Hypothalamus (tissue), 51 donors: ENCODE measurements at places on chromosomes 2 and 18.
A peak's percentile ranks its signal among the peaks of the same experiment; 100 is the strongest.

DNA sequence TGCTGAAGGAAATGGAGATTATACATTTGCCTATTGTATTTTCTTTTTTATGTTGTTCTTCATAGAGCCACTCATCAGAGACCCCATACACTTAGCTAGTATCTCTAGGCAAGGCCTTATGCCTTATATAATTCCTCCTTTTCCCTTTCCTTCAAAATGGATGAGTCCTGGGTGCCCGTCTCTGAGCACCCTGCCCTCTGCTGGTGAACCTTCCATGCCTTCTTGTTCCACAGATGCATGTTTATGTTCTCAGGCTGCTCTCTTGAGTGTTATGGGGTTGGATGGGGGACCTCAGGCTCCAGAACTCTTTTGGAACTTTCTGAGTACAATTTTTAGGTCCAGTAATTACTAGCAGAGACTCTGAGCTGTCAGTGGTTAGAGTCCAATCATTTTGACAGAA is 368.6 kb upstream of the SPRED2 start:
- DNase-seq: no peak

DNA sequence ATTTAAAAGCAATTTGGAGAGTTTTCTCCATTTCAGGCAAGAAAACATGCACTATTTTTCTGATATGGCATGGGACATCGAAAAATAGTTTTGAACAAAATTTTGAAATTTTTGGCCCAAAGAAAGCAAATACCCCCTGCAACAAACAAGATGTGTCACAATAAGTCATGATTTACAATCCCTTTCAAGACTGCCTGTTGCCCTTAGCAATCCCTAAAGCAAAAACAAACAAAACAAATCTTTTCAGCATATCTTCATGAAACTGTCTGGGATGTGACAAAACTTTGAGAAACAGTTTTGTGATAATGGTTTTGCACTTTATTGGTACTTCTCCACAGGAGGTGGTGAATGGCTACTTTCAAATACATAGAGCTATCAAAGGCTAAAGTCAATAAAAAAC is 1888.7 kb upstream of the PIK3C3 start:
- no peak for DNase-seq

DNA sequence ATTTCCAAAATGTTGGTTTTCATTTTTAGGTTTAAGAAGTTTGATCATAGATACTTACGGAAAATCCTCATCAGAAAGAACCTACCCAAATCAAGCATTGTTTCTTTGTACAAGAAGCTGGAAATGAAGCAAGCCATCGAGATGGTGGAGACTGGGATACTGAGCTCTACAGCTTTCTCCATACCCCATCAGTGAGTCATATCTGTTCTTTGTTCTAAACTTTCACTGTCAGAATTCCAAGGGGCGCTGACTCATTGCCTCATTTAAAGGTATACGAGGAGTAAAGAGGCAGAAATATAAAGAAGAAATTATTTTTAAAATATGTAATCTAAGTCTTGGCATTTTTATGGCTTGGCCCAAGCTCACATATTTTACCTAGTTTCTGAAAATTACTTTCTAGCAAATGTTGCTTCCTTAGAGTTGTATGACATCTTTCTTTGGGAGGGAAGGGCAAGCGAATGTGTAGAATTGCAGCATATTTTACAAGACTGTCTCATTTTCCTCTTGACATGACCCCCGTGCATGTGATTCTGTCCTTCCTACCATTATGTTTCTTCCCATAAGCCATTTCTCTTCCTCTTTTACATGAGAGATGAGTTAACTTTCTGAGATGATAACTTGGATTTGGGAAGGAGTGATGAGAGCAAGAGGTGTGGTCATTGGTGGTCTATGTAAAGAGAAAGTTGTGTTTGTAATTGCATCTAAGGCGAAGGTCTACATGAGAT is 41.2 kb downstream of the SLC9A4 start:
- DNase-seq: no peak

DNA sequence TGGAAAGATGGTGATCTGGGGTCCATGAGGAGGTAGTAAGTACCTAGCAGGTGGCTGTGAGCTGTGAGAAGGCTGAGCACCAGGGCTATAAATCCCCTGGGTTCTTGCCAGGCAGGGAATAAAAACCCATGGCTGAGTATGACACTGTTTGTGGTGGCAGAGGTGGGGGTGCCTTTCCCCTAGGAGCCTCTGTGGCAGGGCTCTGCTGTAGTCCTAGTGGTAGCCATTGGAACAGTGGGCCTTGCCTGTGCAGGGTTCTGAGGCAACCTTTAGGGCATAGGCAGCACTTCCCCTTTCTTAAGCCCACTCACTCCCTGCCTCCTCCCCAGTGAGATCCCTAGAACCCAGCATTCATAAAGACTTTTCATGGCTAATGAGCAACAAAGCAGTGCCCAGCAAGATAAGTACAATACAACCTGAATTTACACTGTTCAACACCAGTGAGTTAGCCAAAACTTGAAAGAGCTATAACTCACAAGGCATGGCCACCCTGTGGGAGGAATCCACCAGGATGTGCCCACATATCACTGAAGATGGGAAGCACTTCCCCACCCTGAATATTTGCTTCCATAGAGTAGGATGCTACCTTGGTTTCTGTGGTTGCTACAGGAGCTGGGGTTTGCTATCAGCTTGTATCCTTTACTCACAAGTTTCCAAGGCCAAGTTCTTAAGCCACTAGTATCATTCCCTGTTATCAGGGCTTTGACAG is 100.9 kb upstream of the NEUROD1 start:
- no peak for DNase-seq

DNA sequence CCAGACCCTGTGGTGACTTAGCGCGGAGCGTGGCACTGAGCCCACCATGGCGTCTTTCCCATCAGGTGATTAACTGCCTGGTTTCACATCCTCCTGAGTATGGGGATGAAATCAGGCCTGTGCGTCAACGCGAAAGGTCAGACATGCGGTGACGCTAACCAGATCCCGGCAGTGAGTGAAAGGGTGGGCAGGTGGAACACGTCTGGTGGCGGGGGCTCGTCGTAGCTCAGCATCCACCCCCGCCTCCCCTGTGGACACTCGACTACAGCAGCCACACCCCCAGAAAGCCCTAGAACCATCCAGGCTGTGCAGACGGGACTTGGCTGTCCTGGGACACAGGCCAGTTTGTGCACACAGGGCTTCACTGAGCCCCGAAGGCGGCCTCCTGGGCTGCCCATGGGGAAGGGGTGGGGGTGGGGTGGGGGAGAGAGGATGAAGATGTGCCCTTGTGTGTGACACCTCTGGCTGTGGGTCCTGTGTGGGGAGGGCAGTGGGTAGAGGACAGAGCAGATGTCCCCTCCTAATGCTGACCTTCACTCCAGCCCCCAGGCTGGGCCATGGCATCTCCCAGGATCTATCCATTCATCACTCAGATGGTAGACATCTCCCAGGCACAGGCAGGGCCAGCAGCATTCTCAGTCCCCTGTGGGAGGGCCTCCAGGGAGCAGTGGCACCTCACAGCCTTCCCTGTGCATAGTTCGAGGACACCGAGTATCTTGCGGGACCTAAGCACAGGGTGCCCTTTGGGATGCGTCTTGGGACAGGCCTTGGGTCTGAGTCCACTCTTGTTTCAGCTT is 27.5 kb downstream of the RAMP1 start:
- DNase-seq: peak; percentile 33

- no peak for DNase-seq
These were observed 52.0 kb downstream of the SLC4A5 start for GRCh38 chr2:74291218-74291544.

DNA sequence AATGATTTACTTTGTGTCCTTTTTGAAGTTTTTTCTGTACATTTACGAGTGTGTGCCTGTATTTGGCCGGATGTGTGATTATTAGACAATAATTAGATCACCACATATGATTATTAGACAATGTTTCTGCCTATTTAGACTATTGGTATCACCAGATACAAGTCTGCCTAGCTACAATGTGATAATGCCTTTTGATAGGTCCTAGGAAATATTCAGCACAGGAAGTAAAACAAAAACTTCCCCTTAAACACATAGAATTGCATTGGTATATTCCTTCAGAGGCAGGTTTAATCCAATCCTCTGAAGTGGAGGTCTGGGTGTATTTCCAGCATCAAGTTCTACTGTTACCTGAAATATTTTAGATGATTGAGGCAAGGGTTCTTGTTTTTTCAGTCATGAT is 275.1 kb downstream of the TGIF1 start:
- DNase-seq: no peak

DNA sequence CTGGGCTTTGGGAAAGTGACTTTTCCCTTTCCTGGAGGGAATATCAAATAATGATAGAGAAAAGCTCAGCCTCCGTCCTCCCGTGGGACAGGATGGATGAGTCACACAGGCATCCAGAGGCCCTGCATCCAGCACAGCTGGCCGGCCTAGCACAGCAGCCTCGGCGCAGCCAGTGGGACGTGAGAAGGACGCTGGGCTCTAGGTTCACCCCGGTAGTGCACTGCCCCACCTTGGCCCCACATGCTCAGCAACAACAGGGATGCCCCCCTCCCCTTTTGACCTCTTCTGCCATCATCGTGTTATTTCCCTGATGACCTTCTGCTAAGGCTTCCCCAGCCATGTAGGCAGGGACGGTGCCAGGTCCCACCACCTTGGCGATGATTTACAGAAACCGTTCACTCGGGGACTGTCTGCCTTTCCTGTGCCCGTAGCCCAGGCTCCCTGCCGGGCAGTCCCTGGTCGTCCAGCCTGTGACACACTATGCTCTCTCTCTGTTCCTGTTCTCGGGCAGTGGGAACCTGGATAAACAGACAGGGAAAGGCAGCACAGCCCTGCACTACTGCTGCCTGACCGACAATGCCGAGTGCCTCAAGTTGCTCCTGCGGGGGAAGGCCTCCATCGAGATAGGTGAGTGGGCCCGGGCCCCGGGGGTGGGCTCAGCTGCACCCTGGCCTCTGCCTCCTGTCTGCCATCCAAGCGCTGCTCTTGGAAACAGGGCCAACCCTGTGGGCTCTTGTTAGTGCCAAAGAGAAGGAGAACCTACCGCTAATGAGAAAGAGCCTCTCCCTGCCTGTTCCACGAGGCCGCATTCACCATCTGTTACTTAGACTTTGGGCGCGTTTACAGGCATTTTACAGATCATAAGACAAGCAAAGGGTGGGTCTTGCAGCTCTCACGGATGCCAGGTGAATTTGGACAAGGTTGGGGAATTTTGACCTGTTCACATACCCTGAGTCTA is 44.6 kb downstream of the ITGB1BP1 start:
- no peak for DNase-seq

DNA sequence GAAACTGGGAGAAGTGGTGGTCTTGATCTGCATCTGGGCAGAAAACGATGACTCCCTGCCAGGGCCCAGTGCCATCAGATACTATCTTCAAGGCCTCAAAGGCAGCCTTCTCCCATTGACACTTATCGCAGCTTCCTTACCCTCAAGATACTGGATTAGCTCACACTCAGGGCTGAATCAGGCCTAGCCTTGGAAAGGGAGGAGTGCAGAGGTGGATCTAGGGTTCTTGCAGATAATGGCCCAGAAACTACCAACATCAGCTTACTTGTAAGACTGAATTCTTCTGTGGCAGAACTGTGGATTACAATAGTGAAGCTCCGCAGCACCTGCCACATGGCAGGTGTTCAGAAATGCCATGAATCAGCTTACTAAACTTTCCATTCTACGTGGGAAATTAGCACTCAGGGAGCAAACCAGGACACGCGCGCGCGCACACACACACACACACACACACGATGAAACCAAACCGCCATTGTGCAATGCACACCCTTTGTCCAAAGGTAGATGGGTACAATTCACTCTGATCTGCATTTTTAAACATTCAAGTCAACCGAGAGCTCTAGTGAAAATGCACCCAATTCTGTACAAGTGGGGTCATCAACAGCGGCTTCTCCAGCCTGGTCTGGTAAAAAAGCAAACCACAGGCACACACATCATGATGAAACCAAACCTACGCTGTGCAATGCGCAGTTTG is 26.3 kb upstream of the TMEM182 start:
- DNase-seq: no peak

DNA sequence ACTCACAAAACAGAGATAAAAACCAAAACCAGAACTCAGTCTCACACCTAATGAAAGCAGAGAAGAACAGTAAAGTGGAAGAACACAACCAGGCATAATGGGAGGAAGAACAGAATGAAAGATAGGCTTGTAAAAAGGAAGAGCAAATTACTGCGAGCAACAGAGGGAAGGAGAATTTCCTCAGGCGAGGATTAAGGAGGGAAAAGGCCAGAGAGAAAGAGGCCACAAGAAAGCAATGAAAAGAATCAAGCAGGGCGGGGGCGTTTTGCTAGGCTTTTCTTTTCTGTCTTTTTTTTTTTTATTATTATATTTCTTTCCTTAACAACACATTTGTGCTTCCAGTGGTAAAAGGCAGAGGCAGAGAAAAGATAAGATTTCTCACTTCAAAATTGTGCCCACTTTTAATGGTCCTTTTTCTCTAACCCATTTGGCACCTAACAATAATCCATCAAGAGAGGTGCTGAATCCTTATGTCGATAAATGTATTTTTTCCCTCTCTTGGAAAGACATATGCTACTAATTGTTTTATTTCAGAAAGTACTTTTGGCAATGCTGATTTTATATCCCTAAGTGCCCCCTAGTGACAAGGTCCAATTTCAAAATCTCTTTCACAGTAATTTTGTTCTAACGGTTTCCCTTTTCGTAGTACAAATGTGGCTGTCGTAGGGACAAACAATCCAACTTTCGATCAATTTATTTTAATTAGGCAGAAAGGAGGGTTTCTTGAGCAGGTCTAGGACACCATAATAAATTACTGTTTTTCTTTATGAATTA is 138.7 kb upstream of the AQP4 start:
- no peak for DNase-seq

DNA sequence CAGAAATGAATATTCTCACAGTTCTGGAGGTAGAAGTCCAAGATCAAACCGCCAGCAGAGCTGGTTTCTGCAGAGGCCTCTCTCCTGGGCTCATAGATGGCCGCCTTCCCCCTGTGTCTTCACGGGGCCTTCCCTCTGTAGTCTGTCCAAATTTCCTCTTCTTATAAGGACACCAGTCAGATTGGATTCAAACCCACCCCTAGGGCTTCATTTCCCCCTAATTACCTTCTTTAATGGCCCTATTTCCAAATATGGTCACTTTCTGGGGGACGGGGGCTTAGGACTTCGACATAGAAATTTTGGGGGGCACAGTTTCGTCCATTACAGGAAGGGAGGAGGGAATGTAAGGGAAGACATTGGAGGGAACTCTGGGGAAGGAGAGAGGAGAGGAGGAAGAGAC is 132.6 kb downstream of the DDX1 start:
- DNase-seq: no peak

DNA sequence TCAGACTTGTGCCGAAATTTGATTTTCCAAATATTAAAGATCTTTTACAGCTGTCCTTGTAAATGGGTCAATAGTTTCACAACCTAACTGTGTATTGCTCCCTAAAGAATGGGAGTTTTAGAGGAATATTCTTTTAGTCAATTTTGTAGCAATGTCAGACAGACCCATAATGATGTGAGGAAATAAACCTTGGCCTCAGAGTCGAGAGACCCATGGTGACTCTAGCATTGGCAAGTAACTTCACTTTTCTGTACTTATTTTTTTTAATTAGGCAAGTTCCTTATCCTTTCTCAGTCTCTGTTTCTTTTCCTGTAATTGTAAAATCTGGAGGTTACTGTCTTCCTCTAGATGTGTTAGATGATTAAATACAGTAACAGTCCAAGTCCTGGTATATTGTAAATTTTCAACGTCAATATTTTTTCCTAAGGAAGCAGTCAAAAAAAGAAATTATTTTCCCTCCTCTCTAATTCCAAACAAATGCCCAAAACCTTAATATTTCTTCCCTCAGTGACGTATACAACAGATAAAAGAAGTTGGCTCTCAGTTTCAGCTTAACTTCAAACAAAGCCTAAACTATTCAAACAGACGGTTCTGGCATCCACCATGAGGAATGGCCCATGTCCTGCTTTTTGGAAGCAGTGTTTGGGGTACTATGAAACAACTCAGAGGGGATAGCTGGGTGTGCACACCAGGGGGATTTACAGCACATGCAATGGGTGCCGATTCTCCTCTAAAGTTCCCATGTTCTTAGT is 466.7 kb downstream of the TNS1 start:
- no peak for DNase-seq
